ENCODE measurements at places on chromosomes 5 and 9. TPM values are rescaled to one million over a fixed set of nuclear protein-coding genes. Genes with fewer than 3 reads are reported as not detected.

The SLC46A2 gene
- not detected for total RNA-seq

The PCDHA10 gene
- total RNA-seq, result 0.44 TPM

The SPATA31A3 gene
- total RNA-seq, result not detected

The C5orf52 gene
- not detected for total RNA-seq

The DDX31 gene
- 7.9 TPM for total RNA-seq

The PCDHB11 gene
- total RNA-seq, result 3.3 TPM

The C5 gene
- 1.4 TPM for total RNA-seq

The OGN gene
- 25.6 TPM for total RNA-seq

The TTC39B gene
- 4.8 TPM for total RNA-seq

The WNT8A gene
- not detected for total RNA-seq

The CDHR2 gene
- 0.29 TPM for total RNA-seq

The SNX24 gene
- 15.1 TPM for total RNA-seq

The OBP2B gene
- not detected for total RNA-seq

The PCDHB4 gene
- 1.6 TPM for total RNA-seq

The TSLP gene
- total RNA-seq, result 1.5 TPM

The PTGDS gene
- total RNA-seq, result 4,014 TPM

The SPATA31D4 gene
- total RNA-seq, result not detected

The GMCL2 gene
- total RNA-seq, result not detected

The HSPA5 gene
- 273 TPM for total RNA-seq

The HINT2 gene
- 53.4 TPM for total RNA-seq

The MSH3 gene
- total RNA-seq, result 11.5 TPM

The SPATA31C2 gene
- total RNA-seq, result not detected

The DBN1 gene
- 55.1 TPM for total RNA-seq

The PKD2L2 gene
- total RNA-seq, result 0.24 TPM

The ANGPTL2 gene
- 63.1 TPM for total RNA-seq

The PTPA gene
- total RNA-seq, result 113 TPM

The SV2C gene
- not detected for total RNA-seq

The UGT3A2 gene
- total RNA-seq, result 0.18 TPM

The TRAF2 gene
- 8.8 TPM for total RNA-seq

The GABBR2 gene
- total RNA-seq, result 0.41 TPM

The SLC6A7 gene
- not detected for total RNA-seq

The PCDH12 gene
- 10.0 TPM for total RNA-seq

The PFN3 gene
- total RNA-seq, result not detected

The INSL4 gene
- total RNA-seq, result not detected

The TXNDC8 gene
- not detected for total RNA-seq

The THBS4 gene
- total RNA-seq, result 37.1 TPM

The SHB gene
- total RNA-seq, result 34.6 TPM

The TEX48 gene
- total RNA-seq, result not detected

The PCDHA2 gene
- total RNA-seq, result not detected

The AOPEP gene
- 128 TPM for total RNA-seq

The APBA1 gene
- total RNA-seq, result 7.8 TPM

The SLIT3 gene
- total RNA-seq, result 117 TPM

The HAVCR2 gene
- total RNA-seq, result 5.7 TPM

All from left cardiac atrium (tissue), 4 donors.